ENCODE measurements at places on chromosomes 6 and 20.

GRCh38 chr6:11538819-11539468 is 1.4 kb downstream of the TMEM170B start:
- DNase-seq, result no peak

DNA sequence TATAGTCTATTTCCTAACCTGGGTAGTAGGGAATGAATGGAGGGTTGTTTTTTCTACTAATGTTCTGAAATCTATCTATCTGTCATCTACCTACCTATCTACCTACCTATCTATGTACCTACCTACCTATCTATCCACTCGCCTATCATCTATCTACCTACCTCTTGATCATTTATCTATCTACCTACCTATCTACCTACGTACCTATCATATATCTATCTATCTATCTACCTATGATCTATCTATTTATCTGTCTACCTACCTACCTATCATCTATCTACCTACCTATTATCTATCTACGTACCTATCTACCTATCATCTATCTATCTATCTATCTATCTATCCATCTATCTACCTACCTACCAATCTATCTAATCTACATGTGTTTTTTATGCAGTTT is 62.5 kb upstream of the PHACTR1 start:
- no peak for DNase-seq

- no peak for DNase-seq
Measured at GRCh38 chr6:43739642-43740091, 30.3 kb upstream of the VEGFA start.

GRCh38 chr6:68635412-68635705 is 277 bp downstream of the ADGRB3 start:
- no peak for DNase-seq

DNA sequence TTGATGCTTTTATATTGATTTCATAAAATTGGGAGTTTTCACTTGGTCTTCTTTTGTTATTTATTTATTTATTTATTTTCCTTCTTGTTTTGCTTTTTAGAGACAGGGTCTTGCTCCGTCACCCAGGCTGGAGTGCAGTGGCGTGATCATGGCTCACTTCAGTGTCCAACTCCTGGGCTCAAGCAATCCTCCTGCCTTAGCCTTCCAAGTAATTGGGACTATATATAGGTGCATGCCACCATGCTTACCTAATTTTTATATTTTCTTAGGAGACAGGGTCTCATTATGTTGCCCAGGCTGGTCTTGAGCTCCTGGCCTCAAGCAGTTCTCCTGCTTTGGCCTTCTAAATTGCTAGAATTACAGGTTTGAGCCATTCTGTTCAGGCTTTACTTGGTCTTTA is 38.3 kb upstream of the MYLK2 start:
- DNase-seq, result no peak

DNA sequence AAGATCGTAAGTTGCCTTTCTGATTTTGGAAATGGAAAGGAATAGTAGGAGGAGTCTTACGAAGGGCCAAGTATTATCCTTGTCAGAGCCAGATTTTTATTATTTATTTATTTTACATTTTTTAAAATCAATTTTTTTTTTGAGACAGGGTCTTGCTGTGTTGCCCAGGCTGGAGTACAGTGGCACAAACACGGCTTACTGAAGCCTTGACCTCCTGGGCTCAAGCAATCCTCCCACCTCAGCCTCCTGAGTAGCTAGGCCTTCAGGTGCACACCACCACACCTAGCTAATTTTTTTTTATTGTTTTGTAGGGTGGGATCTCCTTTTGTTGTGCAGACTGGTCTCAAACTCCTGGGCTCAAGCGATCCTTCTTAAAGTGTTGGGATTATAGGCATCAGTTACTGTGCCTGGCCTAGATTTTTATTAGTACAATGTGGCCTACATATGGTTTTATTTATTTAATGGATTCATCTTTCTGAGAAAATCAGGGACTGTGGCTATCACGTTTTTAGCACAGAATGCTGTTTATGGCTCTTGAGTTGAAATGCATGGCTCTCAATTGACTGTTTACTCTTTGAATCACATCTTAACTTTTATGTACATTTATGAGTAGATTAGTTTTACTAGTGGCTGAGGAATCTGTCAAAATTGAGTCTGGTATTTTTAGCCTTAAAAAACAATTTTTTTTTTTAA is 16.7 kb downstream of the CDC5L start:
- DNase-seq, result no peak

GRCh38 chr6:5197084-5197483 is 63.7 kb downstream of the LYRM4 start:
- DNase-seq, result no peak

- DNase-seq, result no peak
Measured at GRCh38 chr6:41278699-41279405, 7.6 kb downstream of the TREM1 start.

GRCh38 chr6:146456886-146457285 is 86.7 kb upstream of the RAB32 start:
- no peak for DNase-seq

DNA sequence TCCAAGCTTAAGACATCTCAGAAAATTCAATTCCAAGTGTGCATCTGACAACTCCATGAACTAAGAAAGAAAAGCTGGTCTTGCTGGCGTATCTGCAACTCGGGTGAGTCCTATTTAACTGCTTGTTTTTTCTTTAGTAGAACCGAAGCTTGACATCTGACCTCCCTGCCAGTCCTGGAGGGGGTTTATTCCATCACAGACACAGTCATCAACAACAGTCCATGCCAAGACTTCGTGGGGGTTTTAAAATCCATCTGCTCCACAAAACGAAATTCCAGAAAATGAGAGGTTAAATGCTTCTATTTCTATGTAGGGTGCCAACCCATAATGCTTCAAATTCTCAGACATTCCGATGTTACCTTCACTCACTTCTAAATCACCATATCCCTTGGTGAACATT is 133.9 kb downstream of the IPCEF1 start:
- no peak for DNase-seq

DNA sequence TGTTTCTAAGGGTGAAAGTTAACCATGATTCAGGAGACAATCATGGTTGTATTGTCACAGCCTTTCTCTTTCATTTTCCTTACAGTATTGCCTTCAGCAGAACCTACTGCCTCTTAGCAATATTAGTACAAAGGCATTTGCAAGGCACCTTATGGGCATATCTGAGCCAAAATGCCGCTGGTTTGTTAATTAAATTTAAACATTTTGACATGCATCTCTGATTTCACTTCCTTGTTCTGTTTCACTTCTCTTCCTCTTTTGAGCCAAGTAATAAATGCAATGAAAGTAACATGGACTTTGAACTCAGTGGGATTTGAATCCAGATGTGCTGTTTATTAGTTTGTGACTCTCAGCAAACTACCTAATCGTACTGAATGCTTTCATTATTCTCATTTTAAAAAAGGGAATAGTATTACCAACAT is 467.4 kb upstream of the CITED2 start:
- no peak for DNase-seq

GRCh38 chr6:42704937-42705374 is 17.4 kb downstream of the PRPH2 start:
- DNase-seq, result no peak

DNA sequence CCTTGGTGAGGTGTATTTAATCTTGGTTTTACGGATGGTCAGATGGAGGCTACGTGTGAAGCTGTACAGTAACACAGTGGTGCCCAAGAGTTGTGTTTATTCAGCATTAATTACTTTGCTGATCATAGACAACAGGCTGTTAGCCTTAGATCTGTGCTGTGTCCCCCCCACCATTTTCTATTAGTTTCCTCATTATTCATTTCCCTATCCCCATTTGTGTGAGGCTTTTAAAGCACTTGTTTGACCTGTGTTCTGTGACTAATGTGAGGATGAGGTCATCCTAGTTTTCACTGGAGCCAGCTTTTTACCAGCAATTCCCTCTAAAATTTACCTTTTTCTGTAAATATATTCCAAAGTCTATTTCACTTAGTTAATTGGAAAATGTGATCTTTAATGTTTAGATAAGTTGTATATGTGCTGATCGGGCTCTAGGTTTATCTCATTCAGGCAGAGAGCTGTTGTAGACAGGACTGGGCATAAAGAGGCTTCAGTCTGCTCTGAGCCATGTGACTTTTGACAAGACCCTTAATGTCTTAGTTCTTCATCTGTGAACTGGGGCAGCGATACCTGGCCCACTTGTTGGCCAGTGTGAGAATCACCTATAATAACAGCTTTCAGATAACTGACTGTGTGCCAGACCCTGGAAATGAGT is 8.4 kb downstream of the MAPRE1 start:
- no peak for DNase-seq

- DNase-seq, result no peak
Measured at GRCh38 chr6:151679081-151679480, 128.4 kb upstream of the ESR1 start.

Measured in activated CD4-positive, CD25-positive, alpha-beta regulatory T cell (primary cell).